ENCODE measurements at places on chromosomes 7 and 10.

- DNase-seq: no peak
Measured at GRCh38 chr10:71695502-71696476, 23.8 kb downstream of the C10orf105 start.

DNA sequence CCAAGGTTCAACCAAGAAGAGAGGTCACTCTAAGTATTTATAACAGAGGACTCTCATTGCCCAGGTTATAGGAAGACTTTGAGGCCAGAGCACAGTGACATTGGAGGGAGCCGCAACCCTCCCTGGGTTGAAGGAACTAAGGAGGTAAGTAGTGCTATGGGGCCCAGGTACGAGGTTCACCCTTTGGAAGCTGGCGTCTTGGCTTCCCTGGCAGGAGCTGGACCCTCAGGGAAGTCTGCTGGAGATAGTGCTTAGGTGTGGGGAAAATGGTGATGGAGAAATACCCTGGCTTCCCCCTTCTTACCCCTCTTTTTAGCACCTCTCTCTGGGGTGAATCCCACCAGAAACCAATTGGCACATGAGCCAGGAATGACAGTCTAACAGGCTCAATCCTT, 317.9 kb upstream of the ZNF32 start:
- DNase-seq: no peak

- no peak for DNase-seq
Measured at GRCh38 chr7:107874605-107875446, 16.2 kb upstream of the DLD start.

- no peak for DNase-seq
Measured at GRCh38 chr10:81843042-81843441, 32.0 kb upstream of the NRG3 start.

- DNase-seq: no peak
Measured at GRCh38 chr10:48364659-48365405, 58.4 kb downstream of the MAPK8 start.

DNA sequence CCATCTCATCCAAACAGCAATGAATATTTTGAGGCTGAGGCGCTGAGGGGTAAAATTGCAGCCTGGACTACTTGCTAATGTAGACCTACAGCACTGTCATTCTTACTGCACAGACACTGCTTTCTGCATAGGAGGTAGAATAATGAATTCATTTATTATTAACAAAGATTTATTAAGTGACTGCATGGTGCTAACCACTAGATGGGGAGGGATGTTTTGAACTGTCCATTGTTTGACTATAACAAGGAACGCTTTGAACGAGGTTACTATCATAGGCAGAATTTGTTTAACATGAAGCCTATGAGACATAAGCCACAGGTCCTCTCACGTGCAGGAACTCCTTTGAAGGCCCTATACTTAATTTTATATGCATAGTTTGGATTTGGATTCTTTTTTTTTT, 143.8 kb downstream of the CFTR start:
- DNase-seq: no peak

DNA sequence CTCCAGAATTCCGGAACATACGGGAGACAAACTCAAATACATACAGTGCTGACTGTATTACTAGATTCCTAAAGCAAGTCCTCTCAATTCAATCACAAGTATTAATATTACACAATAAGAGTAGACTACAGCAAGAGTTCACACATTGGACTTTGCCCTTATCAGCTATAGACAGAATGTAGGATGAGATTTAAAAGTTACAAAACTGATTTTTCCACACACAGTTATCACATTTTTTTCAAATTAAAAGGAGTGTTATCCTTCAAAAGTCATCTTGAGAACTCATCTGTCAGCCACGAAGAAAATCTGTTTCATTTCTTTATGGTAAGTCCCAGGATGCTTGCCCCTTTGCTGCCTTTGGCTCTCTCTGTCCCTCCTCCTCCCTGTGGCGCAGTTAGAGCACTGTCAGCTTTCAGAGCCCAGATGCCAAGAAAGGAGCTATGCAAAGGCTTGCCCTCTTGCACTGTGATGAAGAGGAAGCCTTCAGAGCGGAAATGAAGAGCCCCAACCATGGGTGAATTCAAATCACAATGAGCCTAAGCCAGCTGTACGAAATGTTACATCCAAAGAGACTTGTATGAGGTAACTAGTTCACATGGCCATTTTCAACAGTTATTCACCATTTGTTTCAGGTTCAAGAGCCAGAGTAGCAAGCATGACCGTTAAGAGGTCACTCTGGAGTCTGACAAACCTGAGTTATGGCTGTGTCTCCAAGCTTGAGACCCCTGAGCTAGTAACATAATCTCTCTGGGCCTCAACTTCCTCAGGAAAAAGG, 10.7 kb downstream of the NCOA4 start:
- DNase-seq: no peak

All from activated T-helper 1 cell treated with anti-CD3 and anti-CD28 coated beads, Interleukin-2, amount 50 U/mL, for 16 hours (primary cell).